Colonic mucosa (tissue), 4 donors: ENCODE measurements at places on chromosomes 3 and 15. TPM values are rescaled to one million over a fixed set of nuclear protein-coding genes. Genes with fewer than 3 reads are reported as not detected.

DNA sequence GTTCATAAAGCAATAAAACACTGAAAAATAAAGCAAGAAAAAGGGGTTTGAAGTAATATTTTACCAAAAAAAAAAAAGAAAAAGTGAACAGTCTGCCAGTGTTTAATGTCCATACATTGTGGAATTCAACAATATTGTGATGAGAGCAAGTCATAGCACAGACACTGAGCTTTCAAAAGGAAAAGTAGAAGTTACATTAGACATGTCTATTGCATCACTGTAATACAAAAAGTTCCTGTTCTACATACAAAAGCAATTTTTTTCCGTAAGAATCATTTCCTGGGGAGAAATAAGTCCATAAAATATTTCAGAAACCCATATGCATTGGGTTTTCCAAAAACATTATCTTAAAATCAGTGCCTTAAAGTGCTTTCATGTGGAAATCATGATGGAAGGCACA, 11.8 kb upstream of the HDC start:
- no peak overlapping the region for H3K4me3 ChIP-seq
- no peaks in the 10 kb centered on the region for H3K36me3 ChIP-seq
- no peak overlapping the region for H3K27ac ChIP-seq
- DNase-seq = no peak
- H3K27me3 ChIP-seq = no peaks in the 10 kb centered on the region
- no peaks in the 10 kb centered on the region for H3K4me1 ChIP-seq

The ETFA gene
- total RNA-seq = 300 TPM

- H3K4me1 ChIP-seq = no peaks in the 10 kb centered on the region
- no peaks in the 10 kb centered on the region for H3K27me3 ChIP-seq
Measured at GRCh38 chr3:193489949-193490348, 64.7 kb downstream of the ATP13A4 start.

The GOLGA6L4 gene
- total RNA-seq = 1.3 TPM

The MAP2K1 gene
- 53.2 TPM for total RNA-seq

DNA sequence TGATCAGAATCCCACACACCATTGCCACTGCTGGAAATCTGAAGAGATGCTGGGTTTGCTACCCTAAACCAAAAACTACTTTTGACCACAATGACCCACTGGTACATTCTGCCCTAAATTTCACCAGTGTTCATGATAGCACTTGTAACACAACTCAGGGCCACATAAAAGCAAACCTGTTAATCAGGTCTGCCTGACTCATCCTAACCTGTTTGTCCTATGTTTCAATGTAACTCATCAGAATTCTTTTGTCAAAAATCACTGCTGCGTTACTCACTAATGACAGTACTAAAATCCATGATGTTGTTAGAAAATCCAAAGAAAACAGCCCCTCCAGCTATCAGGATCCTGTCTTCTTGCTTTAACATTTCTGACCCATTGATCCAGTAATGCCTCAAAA, 55.6 kb upstream of the XCR1 start:
- H3K27ac ChIP-seq = no peak overlapping the region
- H3K4me1 ChIP-seq = no peaks in the 10 kb centered on the region
- no peaks in the 10 kb centered on the region for H3K27me3 ChIP-seq
- DNase-seq = no peak
- no peak overlapping the region for H3K4me3 ChIP-seq
- H3K36me3 ChIP-seq = no peaks in the 10 kb centered on the region

GRCh38 chr3:64491843-64492242, 196.0 kb downstream of the ADAMTS9 start:
- H3K27me3 ChIP-seq = no peaks in the 10 kb centered on the region
- DNase-seq = no peak
- H3K4me1 ChIP-seq = no peaks in the 10 kb centered on the region
- no peak overlapping the region for H3K27ac ChIP-seq
- no peak overlapping the region for H3K4me3 ChIP-seq

The SEMA3F gene
- 14.7 TPM for total RNA-seq

DNA sequence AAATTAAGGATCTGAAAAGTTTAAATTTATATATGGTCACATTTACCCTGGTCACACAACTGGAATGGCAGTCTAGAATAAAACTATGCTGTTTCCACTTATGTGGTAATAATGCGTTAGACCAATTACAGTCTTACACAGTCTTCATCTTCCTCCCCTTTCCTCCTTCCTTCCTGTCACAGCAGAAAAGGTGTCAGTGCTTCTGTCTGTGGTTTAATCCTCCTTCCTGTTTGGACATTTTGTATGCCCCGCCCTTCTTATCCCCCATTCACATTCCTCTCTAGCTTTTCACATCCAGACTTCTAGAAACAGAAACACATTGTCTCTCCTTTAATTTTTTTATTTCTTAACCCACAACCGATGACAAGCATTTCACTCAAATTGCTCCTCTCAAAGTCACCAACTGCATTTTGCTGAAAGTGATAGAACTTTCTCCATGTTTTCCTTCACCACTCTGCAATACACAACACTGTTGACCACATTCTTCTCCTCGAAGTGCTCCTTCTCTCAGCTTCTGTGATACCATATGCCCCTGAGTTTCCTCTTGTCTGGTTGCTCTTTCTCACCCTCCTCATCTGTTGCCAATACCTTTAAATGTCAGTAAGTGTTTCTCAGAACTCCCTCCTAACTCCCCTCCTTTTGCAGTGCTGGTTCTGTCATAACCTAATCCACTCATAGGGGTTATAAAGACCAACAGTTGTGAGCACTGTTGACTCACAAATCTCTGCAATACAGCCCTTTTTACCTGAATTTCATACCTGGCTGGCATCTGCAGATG, 271.6 kb downstream of the UBE2E2 start:
- H3K36me3 ChIP-seq = no peaks in the 10 kb centered on the region
- H3K4me3 ChIP-seq = no peak overlapping the region
- H3K4me1 ChIP-seq = no peaks in the 10 kb centered on the region
- H3K27me3 ChIP-seq = no peaks in the 10 kb centered on the region
- no peak overlapping the region for H3K27ac ChIP-seq

DNA sequence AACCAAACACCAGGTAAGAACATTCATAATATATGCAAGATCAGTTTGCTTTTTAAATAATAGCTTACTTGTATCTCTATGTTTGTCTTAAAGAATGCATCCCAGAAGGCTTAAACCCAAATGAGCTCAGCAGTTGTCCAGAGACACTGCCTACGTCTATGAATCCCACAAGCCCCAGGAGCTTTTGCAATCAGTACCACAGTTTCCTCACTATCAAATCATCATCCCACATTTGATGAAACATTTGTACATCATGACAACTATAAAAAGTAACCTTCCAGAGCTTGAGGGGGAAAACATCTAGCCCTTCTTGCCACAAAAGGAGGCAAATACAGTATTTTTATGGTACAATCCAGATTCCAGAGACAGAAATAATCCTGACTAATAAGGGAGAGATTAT, 63.7 kb downstream of the ATP8B4 start:
- H3K4me1 ChIP-seq = no peaks in the 10 kb centered on the region
- no peaks in the 10 kb centered on the region for H3K36me3 ChIP-seq
- DNase-seq = no peak
- H3K27me3 ChIP-seq = no peaks in the 10 kb centered on the region
- peak overlapping the region; percentile 10 for H3K27ac ChIP-seq

DNA sequence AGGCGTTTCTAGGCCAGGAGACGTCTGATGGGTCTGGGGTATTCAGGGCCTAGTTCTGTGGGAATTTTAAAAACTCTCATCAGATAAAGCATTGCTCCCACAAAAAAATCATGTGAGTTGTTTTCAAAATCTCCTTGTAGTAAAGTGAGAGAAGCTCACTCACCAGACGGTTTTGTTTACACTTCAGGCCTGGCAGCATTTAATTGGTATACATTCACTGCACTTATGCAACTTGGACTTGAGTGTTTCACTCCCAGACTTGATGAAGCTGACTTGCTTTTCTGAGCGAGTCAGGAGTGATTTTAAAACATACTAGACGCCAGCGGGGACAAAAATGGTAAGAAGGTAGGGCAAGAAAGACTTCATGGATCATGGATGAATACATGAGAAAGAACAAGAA, 75.2 kb downstream of the SLCO3A1 start:
- H3K4me1 ChIP-seq = peaks cover 3% of the 10 kb centered on the region
- no peaks in the 10 kb centered on the region for H3K36me3 ChIP-seq
- DNase-seq = no peak
- no peaks in the 10 kb centered on the region for H3K27me3 ChIP-seq
- no peak overlapping the region for H3K4me3 ChIP-seq

- H3K4me3 ChIP-seq = no peak overlapping the region
- no peaks in the 10 kb centered on the region for H3K36me3 ChIP-seq
Measured at GRCh38 chr3:132623646-132624045, 26.6 kb downstream of the ACKR4 start.

The GXYLT2 gene
- 7.3 TPM for total RNA-seq

DNA sequence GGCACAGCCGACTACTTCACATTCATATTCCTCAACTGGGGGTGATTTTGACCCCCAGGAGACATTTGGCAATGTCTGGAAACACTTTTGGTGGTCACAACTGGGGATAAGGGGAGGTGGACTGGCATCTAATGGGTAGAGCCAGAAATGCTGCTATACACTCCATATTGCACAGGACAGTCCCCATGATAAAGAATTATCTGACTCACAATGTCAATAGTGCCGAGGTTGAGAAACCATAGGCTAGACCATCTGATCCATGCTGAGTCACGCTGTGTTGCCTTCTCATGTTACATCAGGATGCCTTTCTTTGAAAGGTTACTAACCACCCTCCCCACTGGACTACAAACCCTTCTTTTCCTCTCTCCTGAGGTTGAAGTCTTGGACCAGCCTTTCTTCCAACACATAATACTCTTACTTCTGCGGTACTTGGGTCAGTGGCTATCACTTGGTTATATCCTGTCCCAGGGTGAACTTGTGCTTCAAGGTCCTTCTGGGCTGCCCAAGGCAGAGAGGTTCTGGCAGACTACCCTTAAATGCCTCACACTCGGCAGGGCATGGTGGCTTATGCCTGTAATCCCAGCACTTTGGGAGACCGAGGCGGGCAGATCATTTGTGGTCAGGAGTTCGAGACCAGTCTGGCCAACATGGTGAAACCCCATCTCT, 68.8 kb downstream of the CTNNB1 start:
- H3K4me1 ChIP-seq = no peaks in the 10 kb centered on the region
- H3K36me3 ChIP-seq = no peaks in the 10 kb centered on the region
- H3K27ac ChIP-seq = no peak overlapping the region
- H3K27me3 ChIP-seq = no peaks in the 10 kb centered on the region
- H3K4me3 ChIP-seq = no peak overlapping the region
- no peak for DNase-seq

The HHATL gene
- 1.2 TPM for total RNA-seq

The CPNE9 gene
- total RNA-seq = not detected

- H3K36me3 ChIP-seq = no peaks in the 10 kb centered on the region
- no peaks in the 10 kb centered on the region for H3K27me3 ChIP-seq
- no peak overlapping the region for H3K27ac ChIP-seq
- no peak for DNase-seq
- H3K4me1 ChIP-seq = no peaks in the 10 kb centered on the region
Measured at GRCh38 chr3:6220447-6220846, 640.5 kb upstream of the GRM7 start.

DNA sequence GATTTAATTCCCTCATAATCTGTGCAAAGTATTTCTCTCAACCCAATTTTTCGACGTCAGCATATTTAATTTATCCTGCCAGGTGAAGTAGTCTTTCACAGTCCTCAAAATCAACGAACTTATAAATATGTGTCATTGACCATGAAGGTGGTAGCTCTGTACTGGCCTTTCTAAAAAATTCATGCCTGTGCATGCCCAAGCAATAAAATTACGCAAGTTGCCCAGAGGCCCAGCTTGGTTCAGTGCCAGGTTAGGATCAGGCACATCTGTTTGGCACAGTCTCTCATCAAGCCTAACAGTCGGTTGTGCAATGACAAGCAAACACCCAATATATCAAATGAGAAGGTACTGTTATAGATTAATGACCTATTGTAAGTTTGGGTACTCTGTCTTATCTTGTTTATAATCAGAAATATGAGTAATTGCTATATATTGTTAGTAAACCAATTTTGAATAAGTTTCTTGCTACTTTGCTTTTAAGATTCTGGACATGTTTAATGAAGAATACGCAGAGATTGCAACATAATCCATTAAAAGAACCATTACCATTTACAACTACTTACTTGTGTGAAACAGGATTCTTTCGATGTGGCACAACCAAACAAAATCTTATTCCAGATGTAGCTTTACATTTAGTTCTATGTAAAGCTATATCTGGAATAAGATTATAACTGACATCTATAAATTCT, 159.0 kb upstream of the IL12A start:
- DNase-seq = peak; percentile 84
- H3K4me3 ChIP-seq = no peak overlapping the region
- no peaks in the 10 kb centered on the region for H3K27me3 ChIP-seq
- no peaks in the 10 kb centered on the region for H3K4me1 ChIP-seq
- no peak overlapping the region for H3K27ac ChIP-seq

DNA sequence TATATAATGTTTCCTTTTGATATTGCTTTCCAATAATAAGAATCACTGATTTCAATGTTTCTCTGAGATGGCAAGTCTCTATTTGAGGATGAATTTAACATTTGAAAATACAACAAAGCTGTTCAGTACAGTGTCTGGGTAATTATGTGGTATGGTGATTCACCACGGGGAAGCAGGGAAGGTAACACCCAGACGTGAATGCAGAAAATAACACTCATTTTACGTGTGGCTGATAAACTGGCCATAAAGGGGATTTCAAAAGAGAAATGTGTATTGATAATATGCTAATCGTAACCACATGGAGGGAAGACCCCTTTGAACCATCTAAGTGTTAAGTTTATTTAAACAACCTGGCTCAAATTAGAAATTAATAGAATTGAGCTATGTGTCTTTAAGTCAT, 344.6 kb downstream of the GRM7 start:
- no peaks in the 10 kb centered on the region for H3K36me3 ChIP-seq
- no peak for DNase-seq
- no peak overlapping the region for H3K4me3 ChIP-seq
- H3K4me1 ChIP-seq = no peaks in the 10 kb centered on the region
- no peak overlapping the region for H3K27ac ChIP-seq
